Activated B cell treated with CpG ODN at 0.5 μM for 24 hours (primary cell): ENCODE measurements at places on chromosomes 5 and 9. TPM values are rescaled to one million over a fixed set of nuclear protein-coding genes. Genes with fewer than 3 reads are reported as not detected.

PRRT1B gene
- not detected in 2 replicates for total RNA-seq

PCDHGA8 gene
- total RNA-seq: 0.54 and 0.69 TPM in 2 replicates

ADAMTS2 gene
- not detected in 2 replicates for total RNA-seq

SMIM27 gene
- 15.9 and 17.1 TPM in 2 replicates for total RNA-seq

FAM78A gene
- total RNA-seq: 20.6 and 22.9 TPM in 2 replicates

GOLGA1 gene
- total RNA-seq: 11.8 and 14.0 TPM in 2 replicates

NEUROG1 gene
- not detected in 2 replicates for total RNA-seq

EIF4E1B gene
- total RNA-seq: not detected in 2 replicates

IL7R gene
- 1.9 and 3.0 TPM in 2 replicates for total RNA-seq

NAA35 gene
- total RNA-seq: 16.5 and 18.9 TPM in 2 replicates

SPINK4 gene
- total RNA-seq: not detected in 2 replicates

ACOT12 gene
- not detected in 2 replicates for total RNA-seq

AJM1 gene
- 1.0 and 1.6 TPM in 2 replicates for total RNA-seq

C9 gene
- total RNA-seq: not detected in 2 replicates

NTNG2 gene
- total RNA-seq: 2.1 and 3.1 TPM in 2 replicates

GFRA3 gene
- total RNA-seq: not detected in 2 replicates

HARS1 gene
- 78.2 and 84.0 TPM in 2 replicates for total RNA-seq

RPL35 gene
- total RNA-seq: 2,037 and 2,426 TPM in 2 replicates

DOCK8 gene
- total RNA-seq: 207 and 219 TPM in 2 replicates

FAM153A gene
- total RNA-seq: 0.05 and 0.64 TPM in 2 replicates

FOXD4L6 gene
- not detected in 2 replicates for total RNA-seq

SOHLH1 gene
- total RNA-seq: not detected in 2 replicates

ZNF169 gene
- total RNA-seq: 13.6 and 18.3 TPM in 2 replicates

CCNI2 gene
- total RNA-seq: 0.44 and 1.5 TPM in 2 replicates

HTR4 gene
- not detected in 2 replicates for total RNA-seq

SLC34A1 gene
- not detected in 2 replicates for total RNA-seq

TERT gene
- 0.22 and 0.35 TPM in 2 replicates for total RNA-seq

AHRR gene
- total RNA-seq: 5.1 and 6.1 TPM in 2 replicates

PKD2L2 gene
- not detected in 2 replicates for total RNA-seq

CCL27 gene
- not detected in 2 replicates for total RNA-seq

ORM2 gene
- total RNA-seq: not detected in 2 replicates

SLC25A2 gene
- total RNA-seq: 2.6 and 3.9 TPM in 2 replicates

ADGRV1 gene
- 0.13 TPM in 1 of 2 replicates, not detected in the other for total RNA-seq

PCDHAC2 gene
- total RNA-seq: not detected in 2 replicates

LCN1 gene
- not detected in 2 replicates for total RNA-seq

SLC6A7 gene
- not detected in 2 replicates for total RNA-seq
